Central memory CD4-positive, alpha-beta T cell (primary cell): ENCODE measurements at places on chromosomes 3 and 15.

- DNase-seq, result no peak
Observed at GRCh38 chr15:89003865-89004725, 84.2 kb upstream of the ABHD2 start.

GRCh38 chr3:46615050-46615775 is 2.9 kb downstream of the FAM240A start:
- no peak for DNase-seq

GRCh38 chr3:38255627-38256026 is 10.0 kb upstream of the SLC22A13 start:
- DNase-seq, result no peak

DNA sequence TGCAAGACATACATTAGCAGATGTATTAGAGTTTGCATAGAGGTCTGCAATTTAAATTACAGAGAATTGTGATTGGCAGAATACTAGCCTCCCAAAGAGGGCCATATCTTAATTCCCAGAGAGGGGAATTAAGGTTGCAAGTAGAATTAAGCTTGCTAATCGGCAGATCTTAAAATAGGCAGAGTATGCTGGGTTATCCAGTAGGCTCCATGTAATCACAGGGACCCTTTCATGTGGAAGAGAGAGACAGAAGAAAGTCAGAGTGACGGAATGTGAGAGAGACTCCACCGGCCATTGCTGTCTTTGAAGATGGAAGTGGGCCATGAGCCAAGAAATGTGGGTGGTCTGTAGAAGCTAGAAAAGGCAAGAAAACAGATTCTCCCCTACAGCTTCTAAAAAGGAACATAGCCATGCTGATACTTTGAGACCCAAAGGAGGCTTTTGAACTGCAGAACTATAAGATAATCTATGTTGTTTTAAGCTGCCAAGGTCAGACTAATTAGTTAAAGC is 38.8 kb downstream of the IMPG2 start:
- no peak for DNase-seq

DNA sequence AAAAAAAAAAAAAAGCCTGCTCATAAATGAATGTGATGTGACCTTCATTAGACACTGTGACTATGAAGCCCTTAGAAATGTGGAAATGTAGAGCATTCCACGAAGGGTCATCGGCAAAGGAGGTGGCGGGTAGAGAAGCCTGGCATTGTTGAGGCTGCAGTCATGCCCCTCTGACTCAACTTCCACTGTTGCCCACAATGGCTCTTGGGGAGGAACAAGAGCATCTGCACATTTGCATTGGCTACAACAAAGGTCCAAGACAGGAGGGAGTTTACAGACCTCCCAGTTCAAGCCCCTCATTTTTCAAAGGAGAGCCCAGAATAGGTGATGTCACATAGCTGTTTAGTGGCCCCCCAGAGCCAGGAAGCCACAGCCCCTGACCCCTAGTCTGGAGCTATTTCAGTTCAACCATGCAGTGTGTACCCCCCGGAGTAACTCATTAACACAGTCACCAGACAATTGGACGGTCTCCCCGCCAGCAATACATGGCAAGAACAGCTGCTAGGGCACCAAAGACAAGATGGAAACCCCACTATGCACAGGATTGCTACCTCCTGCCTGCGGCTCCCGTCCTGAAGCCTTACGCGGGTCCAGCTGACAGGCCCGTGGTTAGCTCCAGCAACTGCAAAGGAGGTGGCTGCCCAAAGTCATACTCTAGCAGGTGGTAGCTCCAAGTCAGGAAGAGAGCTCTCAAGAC is 56.2 kb downstream of the SH3BP5 start:
- no peak for DNase-seq

DNA sequence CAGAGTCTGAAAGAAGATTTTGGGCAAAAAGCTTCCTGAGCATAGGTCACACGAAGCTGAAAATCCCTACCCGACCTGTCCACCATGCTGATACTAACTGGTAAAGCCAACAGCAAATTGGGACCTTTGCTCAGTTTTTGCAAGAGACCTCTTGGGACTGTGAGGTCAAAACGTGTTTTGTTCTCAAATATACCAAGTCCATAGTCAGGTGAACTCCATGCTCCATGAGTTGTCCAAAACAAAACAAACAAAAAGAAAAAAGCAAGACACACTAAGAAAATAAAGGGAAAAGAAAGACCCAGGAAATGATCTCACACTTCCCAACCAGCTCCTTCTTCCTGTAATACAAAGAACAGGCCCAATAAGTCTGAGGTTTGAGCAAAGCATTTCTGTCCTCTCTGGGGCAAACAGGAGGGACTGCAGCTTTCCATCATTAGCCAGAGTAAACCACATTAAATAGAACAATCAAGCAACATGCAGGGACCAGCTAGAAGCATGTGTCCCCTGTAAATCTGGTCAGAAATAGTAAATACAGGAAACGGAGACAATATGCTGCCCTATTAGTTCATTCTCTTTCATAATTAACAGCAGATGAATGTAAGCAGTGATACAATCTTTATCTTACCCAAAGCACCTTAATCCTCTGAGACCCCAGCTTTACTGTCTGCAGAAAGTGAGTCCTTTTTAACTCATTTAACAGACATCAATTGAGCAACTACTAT is 125.0 kb upstream of the LIPC start:
- no peak for DNase-seq

GRCh38 chr3:123540285-123540684 is 44.6 kb downstream of the HACD2 start:
- DNase-seq, result no peak

DNA sequence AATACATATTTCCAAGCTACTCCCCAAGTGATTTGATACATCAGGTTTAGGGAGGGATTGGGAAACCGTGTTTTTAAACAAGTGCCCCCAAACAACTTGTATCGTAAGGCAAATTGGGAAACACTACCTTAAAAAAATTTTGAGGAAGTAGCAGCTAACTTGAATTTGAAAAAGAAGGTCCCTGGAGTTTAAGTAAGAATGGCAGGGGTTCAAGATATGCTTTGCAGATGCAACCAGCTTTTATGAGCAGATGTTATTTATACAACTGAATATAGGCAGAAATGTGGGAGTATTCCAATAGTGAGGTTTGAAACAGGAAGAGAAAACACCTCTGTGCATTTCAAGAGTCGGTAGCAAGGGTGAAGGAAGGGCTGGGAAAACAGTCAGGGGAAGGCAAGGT is 139.6 kb downstream of the IL20RB start:
- DNase-seq, result no peak

DNA sequence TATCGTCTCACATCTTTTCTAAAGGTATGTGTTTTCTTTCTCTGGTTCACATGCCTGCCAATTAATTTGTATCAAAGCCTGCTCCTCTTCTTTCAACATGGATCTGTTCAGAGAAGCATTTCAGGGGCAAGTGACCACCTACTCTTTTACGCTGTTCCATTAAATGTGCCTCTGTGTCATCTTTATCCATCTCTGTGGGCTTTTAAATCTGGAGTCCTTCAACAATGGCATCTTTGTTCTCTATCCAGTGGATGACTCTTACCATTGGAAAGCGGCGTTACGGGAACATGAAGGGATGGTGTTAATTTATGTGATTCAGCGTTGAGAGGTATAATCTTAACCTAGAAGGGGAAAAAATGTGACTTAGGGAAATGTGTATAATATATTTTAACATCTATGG is 92.7 kb upstream of the CFAP20DC start:
- DNase-seq, result no peak

DNA sequence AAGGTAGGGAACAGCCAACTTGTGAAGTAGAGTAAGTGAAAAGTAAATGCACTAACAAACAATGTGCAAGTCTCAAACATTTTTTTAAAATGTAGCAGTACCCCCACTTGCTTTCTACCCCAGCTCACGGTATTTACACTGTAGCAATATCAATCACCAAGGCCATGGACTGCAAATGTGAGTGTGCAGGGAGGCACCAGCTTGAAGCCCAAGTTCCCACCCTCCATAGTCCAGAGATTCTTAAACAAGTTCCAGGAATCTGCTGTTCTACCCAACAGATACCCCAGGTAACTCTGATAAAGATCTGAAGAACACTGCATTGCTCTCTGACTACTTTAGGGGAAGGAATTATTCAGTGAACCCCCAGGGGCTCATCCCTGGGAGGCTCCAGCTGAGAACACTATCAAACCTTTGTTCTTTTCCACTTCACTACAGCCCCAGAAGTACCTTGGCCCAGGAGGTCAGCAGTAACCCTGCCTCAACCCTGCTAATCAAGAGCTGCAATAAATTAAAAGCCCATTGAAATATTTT is 86.1 kb downstream of the FOXP1 start:
- DNase-seq, result no peak

DNA sequence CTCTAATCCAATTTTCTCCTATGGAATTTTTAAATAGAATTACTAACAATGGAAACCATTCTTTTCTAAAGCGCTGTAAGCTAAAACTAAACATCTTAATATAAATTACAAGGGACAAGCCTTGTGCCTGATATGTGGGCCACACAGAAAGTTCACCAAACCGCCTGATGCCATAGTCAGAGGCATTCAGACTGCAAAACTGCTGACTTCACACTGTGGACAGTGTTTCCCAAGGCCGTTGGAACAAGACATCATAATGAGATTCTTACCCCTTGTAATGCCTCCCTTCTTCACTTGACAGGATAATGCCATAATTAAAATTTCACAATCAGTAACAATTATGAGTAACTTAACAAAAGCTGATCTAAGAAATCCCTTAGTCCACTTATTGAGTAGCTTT is 14.9 kb downstream of the SH3GL3 start:
- DNase-seq, result no peak
